CD4-positive, alpha-beta T cell (primary cell): ENCODE measurements at places on chromosomes 6 and 20. TPM values are rescaled to one million over a fixed set of nuclear protein-coding genes. Genes with fewer than 3 reads are reported as not detected.

The SOX18 gene
- not detected for total RNA-seq

The ABHD16B gene
- total RNA-seq, result not detected

- H3K27me3 ChIP-seq, result no peaks in the 10 kb centered on the region
- H3K36me3 ChIP-seq, result peaks cover 49% of the 10 kb centered on the region
- H3K27ac ChIP-seq, result no peak overlapping the region
- H3K4me1 ChIP-seq, result no peaks in the 10 kb centered on the region
- no peak for DNase-seq
Measured at GRCh38 chr6:111015389-111016124, 33.7 kb downstream of the RPF2 start.

The SYCP2 gene
- total RNA-seq, result 4.4 TPM

- DNase-seq, result no peak
- H3K27me3 ChIP-seq, result no peaks in the 10 kb centered on the region
- no peaks in the 10 kb centered on the region for H3K36me3 ChIP-seq
- peaks cover 7% of the 10 kb centered on the region for H3K4me1 ChIP-seq
- H3K27ac ChIP-seq, result no peak overlapping the region
Measured at GRCh38 chr6:26311012-26311384, 54.0 kb upstream of the BTN3A2 start.

The TSBP1 gene
- total RNA-seq, result not detected

DNA sequence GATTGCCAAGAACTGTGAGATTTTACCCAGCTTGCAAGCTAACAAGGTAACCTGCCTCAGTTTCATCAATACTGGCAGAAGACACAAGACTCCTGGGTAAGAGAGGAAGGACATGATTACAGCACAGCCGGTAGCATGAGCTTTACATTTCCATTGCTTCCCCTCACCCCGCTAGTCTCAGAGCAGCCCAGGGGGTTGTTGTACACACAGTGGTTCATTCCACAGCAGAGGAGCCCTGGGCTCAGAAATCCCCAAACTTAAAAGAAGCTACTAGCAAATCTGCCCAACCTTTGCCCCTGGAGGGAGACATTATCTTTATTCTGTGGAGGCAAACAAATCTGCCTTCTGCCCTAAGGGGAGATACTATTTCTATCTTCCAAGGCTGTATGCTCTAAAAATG lies 17.1 kb upstream of the MTHFD1L start:
- H3K4me1 ChIP-seq, result no peaks in the 10 kb centered on the region
- DNase-seq, result no peak
- H3K27me3 ChIP-seq, result no peaks in the 10 kb centered on the region
- no peak overlapping the region for H3K27ac ChIP-seq
- H3K4me3 ChIP-seq, result no peak overlapping the region
- H3K36me3 ChIP-seq, result no peaks in the 10 kb centered on the region

- H3K4me3 ChIP-seq, result no peak overlapping the region
- H3K36me3 ChIP-seq, result no peaks in the 10 kb centered on the region
- no peak overlapping the region for H3K27ac ChIP-seq
- H3K4me1 ChIP-seq, result no peaks in the 10 kb centered on the region
Measured at GRCh38 chr20:39916236-39916765, 772.7 kb downstream of the MAFB start.

DNA sequence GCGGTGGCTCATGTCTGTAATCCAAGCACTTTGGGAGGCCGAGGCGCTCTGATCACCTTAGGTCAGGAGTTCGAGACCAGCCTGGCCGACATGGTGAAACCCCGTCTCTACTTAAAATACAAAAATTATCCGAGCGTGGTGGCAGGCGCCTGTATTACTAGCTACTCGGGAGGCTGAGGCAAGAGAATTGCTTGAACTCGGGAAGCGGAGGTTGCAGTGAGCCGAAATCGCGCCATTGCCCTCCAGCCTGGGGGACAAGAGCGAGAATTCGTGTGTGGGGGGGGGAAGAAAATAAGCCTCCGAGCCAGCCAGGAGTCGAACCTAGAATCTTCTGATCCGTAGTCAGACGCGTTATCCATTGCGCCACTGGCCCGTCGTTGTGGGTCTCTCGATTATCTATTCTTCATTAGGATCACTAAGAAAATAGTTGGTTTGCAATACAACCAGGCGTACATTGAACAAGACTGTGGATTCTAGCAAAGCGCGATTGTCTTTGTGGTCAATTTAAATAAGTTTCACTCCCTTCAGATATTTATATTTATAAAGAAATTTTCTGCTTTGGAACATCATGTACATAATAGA lies 33.9 kb upstream of the PRSS16 start:
- no peaks in the 10 kb centered on the region for H3K36me3 ChIP-seq
- H3K4me1 ChIP-seq, result peaks cover 4% of the 10 kb centered on the region
- H3K27me3 ChIP-seq, result peaks cover 53% of the 10 kb centered on the region
- H3K27ac ChIP-seq, result no peak overlapping the region
- H3K4me3 ChIP-seq, result no peak overlapping the region
- DNase-seq, result no peak

DNA sequence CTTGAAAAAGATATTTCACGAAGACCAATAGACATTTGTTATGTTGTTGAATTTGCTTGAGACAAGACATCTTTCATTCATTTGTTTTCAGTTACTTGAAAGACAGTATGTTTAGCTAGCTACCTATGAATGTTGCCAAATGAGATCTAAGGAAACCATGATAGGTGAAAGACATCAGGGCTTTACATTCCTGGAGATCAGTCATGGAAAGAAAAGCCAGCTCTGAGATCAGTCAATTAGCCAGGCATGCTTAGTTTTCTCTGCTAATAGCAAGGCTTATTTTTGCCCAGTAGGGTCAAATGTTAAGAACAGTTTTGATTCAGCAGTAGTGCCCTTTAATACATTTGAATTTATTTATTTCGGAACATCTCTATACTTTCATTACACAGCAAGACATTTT lies 116.5 kb upstream of the EDN1 start:
- H3K27me3 ChIP-seq, result no peaks in the 10 kb centered on the region
- H3K4me3 ChIP-seq, result no peak overlapping the region
- peaks cover 4% of the 10 kb centered on the region for H3K4me1 ChIP-seq
- H3K36me3 ChIP-seq, result no peaks in the 10 kb centered on the region
- H3K27ac ChIP-seq, result no peak overlapping the region

DNA sequence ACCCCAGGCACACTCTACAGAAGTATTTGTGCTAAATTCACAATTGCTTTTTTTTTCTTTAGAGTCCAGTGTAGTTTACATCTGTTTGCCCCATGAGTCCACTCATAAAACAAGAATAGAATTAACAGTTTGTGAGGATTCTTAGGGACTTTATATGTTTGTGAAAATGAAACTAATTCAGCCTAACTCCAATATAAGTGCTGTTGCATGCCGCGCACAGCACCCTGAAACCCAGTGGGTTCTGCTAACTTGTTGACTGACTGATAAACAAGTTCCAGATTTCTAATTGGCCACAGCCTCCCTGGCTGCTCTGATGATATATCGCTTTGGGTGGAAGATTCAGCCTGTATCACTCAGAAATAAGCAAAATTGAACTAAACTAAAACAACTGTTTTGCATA lies 561.4 kb downstream of the PKHD1 start:
- no peak for DNase-seq
- no peak overlapping the region for H3K4me3 ChIP-seq
- no peaks in the 10 kb centered on the region for H3K27me3 ChIP-seq
- H3K4me1 ChIP-seq, result no peaks in the 10 kb centered on the region

GRCh38 chr6:168506460-168506859 lies 65.5 kb downstream of the SMOC2 start:
- no peak overlapping the region for H3K4me3 ChIP-seq
- no peak overlapping the region for H3K27ac ChIP-seq
- no peaks in the 10 kb centered on the region for H3K27me3 ChIP-seq
- H3K36me3 ChIP-seq, result no peaks in the 10 kb centered on the region
- H3K4me1 ChIP-seq, result no peaks in the 10 kb centered on the region

- no peak for DNase-seq
- H3K4me3 ChIP-seq, result no peak overlapping the region
Measured at GRCh38 chr6:146154197-146154596, 125.3 kb downstream of the GRM1 start.

The CASS4 gene
- 39.8 TPM for total RNA-seq

GRCh38 chr6:104623052-104623690 lies 236.5 kb downstream of the HACE1 start:
- no peaks in the 10 kb centered on the region for H3K36me3 ChIP-seq
- no peaks in the 10 kb centered on the region for H3K27me3 ChIP-seq
- no peak for DNase-seq

The KCNK5 gene
- 0.47 TPM for total RNA-seq

GRCh38 chr20:34691838-34692237 lies 12.3 kb upstream of the TP53INP2 start:
- H3K4me1 ChIP-seq, result no peaks in the 10 kb centered on the region
- H3K27ac ChIP-seq, result no peak overlapping the region
- H3K4me3 ChIP-seq, result no peak overlapping the region
- no peak for DNase-seq
- no peaks in the 10 kb centered on the region for H3K36me3 ChIP-seq
- H3K27me3 ChIP-seq, result no peaks in the 10 kb centered on the region

DNA sequence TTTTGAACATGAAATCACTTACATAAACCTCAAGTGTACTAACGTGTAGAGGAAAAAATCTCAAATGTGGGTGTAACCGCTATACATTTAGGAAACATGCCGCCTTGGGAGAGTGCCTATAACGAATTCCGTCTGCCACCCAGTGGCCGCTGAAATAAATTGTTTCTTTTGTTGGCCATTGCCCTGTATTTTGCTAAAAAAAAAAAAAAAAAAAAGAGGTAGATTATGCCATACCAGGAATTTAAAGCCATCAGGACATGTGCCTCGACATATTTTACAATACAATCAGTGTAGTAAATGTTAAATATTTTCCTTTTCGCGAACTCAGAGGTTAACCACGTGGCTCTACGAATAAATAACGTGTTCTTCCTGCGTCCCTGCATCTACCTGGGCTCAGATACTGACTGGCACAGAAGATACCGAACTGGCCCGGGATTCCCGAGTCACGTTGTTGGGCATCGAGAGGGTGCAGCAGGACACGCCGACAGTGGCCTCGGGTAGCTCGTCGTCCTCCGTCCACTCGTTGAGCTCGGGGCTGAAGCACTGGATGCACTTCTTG lies 14.3 kb downstream of the KLHL31 start:
- no peaks in the 10 kb centered on the region for H3K27me3 ChIP-seq
- peaks cover 20% of the 10 kb centered on the region for H3K4me1 ChIP-seq
- peak overlapping the region; percentile 62 for H3K4me3 ChIP-seq
- peak; percentile 89 for DNase-seq
- peak overlapping the region; percentile 38 for H3K27ac ChIP-seq

The PSMB9 gene
- 38.4 TPM for total RNA-seq

The HDGFL1 gene
- total RNA-seq, result not detected

DNA sequence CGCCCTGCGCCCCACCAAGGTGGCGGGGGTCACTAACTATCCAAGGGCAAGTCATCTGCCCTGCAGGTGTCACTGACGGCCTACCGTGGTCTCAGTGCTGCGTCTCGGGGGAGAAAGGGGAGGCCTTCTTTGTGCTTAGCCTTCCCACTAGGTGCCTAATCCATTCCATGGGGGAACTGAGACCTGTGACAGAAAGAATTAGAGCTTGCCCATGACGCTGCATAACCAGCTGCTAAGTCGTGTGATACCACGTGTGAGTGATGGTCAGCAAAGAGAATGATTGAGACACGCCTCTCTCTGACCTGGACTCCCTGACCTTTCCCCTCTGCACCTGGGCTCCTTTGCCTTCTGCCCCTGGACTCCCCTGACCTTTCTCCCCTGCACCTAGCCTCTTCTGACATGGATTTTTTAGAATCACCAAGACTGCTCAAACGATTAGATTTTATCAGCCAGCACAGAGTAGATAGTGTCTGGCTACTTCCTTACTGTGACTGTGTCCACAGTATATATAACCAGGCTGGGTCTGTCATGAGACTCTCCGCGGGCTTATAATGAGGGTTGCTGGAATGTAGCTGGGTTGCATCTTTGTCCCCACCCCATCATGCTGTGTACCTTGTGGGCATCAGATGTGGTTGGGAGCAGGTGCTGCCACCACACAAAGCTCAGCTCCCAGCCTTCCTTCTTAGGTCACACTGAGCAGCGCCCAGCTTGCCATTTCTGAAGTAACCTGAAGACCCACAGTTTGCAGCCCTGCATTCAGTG lies 140.6 kb downstream of the TMEM242 start:
- H3K4me1 ChIP-seq, result peaks cover 16% of the 10 kb centered on the region
- H3K4me3 ChIP-seq, result no peak overlapping the region
- no peak overlapping the region for H3K27ac ChIP-seq

GRCh38 chr6:152091201-152091600 lies 283.7 kb downstream of the ESR1 start:
- H3K4me1 ChIP-seq, result no peaks in the 10 kb centered on the region
- H3K27ac ChIP-seq, result no peak overlapping the region
- no peak overlapping the region for H3K4me3 ChIP-seq
- no peaks in the 10 kb centered on the region for H3K36me3 ChIP-seq
- DNase-seq, result no peak

- no peak for DNase-seq
- H3K27ac ChIP-seq, result no peak overlapping the region
- no peaks in the 10 kb centered on the region for H3K36me3 ChIP-seq
- peaks cover 11% of the 10 kb centered on the region for H3K27me3 ChIP-seq
- no peak overlapping the region for H3K4me3 ChIP-seq
Measured at GRCh38 chr6:166643891-166644590, 17.0 kb upstream of the RPS6KA2 start.

GRCh38 chr6:159701413-159701999 lies 8.5 kb upstream of the SOD2 start:
- no peaks in the 10 kb centered on the region for H3K4me1 ChIP-seq
- no peaks in the 10 kb centered on the region for H3K36me3 ChIP-seq
- no peak overlapping the region for H3K4me3 ChIP-seq
- H3K27ac ChIP-seq, result no peak overlapping the region
- no peaks in the 10 kb centered on the region for H3K27me3 ChIP-seq
- DNase-seq, result no peak

GRCh38 chr6:170404036-170404435 lies 97.5 kb downstream of the FAM120B start:
- H3K4me3 ChIP-seq, result no peak overlapping the region
- no peak for DNase-seq
- H3K36me3 ChIP-seq, result peaks cover 57% of the 10 kb centered on the region
- no peaks in the 10 kb centered on the region for H3K4me1 ChIP-seq

DNA sequence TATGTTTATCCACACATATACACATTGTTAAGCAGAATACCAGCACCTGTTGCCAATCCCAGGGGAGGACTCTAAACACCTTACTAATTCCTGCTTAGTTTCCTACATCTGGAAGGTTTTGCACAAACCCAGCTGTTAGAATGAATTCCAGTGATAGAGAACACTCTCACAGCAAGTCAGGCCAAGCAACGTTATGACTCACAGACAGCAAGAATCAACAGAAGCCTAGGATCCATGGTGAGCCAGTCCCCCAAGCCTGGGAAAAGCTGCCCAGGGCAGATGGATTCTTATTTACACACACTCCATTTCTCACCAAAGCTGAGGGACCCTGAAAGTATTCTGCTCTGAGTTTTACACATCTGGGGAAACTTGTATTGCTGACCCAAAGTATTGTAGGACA lies 291.7 kb downstream of the SLC35F1 start:
- no peak for DNase-seq
- no peak overlapping the region for H3K4me3 ChIP-seq
- H3K4me1 ChIP-seq, result no peaks in the 10 kb centered on the region

GRCh38 chr20:44750081-44750805 lies 4.6 kb downstream of the KCNK15 start:
- no peak overlapping the region for H3K27ac ChIP-seq
- no peak overlapping the region for H3K4me3 ChIP-seq
- H3K4me1 ChIP-seq, result peaks cover 10% of the 10 kb centered on the region
- H3K27me3 ChIP-seq, result peaks cover 30% of the 10 kb centered on the region
- no peaks in the 10 kb centered on the region for H3K36me3 ChIP-seq

The FAM217A gene
- total RNA-seq, result not detected
